Ascending aorta (tissue), 2 donors: ENCODE measurements at places on chromosomes 1 and 21.

DNA sequence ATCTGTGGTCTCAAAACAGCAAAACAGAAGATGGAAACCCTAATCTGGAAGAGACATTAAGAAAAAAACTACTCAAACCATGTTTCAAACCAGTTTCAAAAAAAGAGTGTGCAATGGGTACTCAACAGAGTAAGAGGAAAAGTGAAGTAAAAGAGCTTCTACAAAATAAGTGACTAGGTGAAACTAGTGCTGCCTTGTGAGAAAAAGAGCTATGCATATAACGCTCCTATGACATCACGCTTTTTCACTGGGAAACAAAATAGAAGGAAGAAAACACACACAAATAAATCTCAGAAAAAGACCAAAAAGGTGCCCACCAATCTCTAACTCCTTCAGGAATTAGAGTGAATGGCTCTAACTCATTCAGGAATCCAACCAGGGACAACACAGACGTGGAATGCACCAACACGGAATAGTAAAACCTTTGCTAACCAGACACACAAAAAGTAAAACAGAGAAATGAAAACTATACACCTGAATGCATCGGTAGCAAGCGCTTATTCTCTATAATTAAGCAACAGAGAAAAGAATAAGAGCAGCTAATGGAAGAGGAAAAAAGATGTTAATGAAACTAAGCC, 1.3 kb downstream of the FOXJ3 start:
- H3K4me1 ChIP-seq: no peaks in the 10 kb centered on the region
- peak overlapping the region; percentile 95 for H3K4me3 ChIP-seq
- H3K36me3 ChIP-seq: no peaks in the 10 kb centered on the region
- no peaks in the 10 kb centered on the region for H3K27me3 ChIP-seq
- no peak for DNase-seq

- DNase-seq: no peak
- no peaks in the 10 kb centered on the region for H3K27me3 ChIP-seq
- no peaks in the 10 kb centered on the region for H3K36me3 ChIP-seq
- peaks cover 5% of the 10 kb centered on the region for H3K4me1 ChIP-seq
Measured at GRCh38 chr1:22753481-22753971, 42.9 kb downstream of the EPHB2 start.

- no peaks in the 10 kb centered on the region for H3K27me3 ChIP-seq
- no peaks in the 10 kb centered on the region for H3K36me3 ChIP-seq
- no peak for DNase-seq
- no peak overlapping the region for H3K27ac ChIP-seq
- peaks cover 16% of the 10 kb centered on the region for H3K4me1 ChIP-seq
Measured at GRCh38 chr1:175195281-175195680, 2.7 kb upstream of the KIAA0040 start.

DNA sequence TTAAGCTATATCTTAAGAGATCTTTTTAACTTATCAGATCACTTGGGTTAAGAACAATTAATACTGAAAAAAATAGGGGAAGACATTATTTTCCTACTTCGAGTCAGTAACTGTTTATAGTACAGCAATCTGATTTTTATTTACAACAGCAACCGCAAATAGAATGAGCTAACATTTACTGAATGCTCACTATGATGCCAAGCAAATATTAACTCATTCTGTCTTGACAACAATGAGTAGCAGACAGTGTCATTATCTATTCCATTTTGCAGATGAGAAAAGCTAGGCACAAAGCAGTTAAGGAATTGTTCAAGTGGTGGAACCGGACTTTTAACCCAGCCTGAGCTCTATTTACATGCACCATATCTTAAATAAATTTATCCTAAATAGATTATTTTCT, 273.7 kb downstream of the NTNG1 start:
- H3K4me1 ChIP-seq: no peaks in the 10 kb centered on the region
- no peaks in the 10 kb centered on the region for H3K27me3 ChIP-seq
- H3K27ac ChIP-seq: no peak overlapping the region
- no peak for DNase-seq
- no peak overlapping the region for H3K4me3 ChIP-seq
- no peaks in the 10 kb centered on the region for H3K36me3 ChIP-seq
